ENCODE measurements at places on chromosomes 4 and X.

DNA sequence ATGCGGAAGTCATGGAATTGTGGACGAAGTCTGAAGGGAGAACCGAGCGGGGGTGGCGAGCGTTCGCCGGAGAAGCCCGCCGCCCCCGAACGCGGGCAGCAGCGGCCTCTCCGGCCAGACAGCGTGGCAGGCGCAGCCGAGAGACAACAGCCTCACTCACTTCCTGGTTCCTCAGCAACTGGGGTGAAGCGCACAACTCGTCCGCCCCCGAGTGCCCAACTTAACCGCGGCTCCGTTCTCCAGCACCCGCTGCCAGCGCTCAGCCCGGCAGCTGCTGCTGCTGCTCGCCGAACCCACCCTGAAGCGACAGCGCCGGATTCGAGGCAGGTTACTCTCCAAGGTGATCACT, 68.0 kb downstream of the NOCT start:
- peak; percentile 61 for DNase-seq

- DNase-seq, result peak; percentile 64
Measured at GRCh38 chr4:23889814-23890341, at the start of gene PPARGC1A. Gene PPARGC1A (minus strand): TSS chr4:23890047. CDS start chr4:23889957, 90 bp downstream.

DNA sequence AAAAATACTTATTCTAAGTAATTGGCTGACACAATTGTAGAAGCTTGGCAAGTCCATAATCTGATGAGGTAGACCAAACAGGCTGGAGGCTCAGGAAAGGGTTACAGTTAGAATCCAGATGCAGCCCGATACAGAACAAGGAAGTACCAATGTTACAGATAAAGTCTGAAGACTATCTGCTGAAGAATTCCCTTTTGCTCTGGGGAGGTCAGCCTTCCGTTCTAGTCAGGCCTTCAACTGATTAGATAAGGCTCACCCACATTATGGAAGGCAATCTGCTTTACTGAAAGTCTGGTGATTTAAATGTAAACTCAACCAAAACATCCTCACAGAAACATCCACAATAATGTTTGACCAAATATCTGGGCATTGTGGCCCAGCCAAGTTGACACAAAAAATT, 7.4 kb upstream of the DYNLT3 start:
- DNase-seq, result no peak

DNA sequence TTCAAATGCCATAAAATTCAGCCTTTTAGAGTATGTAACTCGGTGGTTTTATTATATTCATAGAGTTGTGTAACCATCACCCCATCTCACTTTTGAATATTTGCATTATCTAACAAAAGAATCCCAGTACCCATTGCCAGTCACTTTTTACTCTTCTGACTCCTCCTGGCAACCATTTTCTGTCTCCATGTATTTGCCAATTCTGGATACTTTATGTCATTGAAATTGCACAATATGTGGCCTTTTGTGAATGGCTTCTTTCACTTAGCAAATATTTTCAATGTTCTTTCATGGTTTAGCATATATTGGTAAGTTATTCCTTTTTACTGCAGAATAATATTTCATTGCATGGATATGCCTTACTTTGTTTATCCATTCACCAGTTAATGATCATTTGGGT, 79.9 kb downstream of the SLIT2 start:
- DNase-seq, result no peak

Data from iPS-NIHi11 (cell line).